ENCODE measurements at places on chromosomes 6 and 20.

DNA sequence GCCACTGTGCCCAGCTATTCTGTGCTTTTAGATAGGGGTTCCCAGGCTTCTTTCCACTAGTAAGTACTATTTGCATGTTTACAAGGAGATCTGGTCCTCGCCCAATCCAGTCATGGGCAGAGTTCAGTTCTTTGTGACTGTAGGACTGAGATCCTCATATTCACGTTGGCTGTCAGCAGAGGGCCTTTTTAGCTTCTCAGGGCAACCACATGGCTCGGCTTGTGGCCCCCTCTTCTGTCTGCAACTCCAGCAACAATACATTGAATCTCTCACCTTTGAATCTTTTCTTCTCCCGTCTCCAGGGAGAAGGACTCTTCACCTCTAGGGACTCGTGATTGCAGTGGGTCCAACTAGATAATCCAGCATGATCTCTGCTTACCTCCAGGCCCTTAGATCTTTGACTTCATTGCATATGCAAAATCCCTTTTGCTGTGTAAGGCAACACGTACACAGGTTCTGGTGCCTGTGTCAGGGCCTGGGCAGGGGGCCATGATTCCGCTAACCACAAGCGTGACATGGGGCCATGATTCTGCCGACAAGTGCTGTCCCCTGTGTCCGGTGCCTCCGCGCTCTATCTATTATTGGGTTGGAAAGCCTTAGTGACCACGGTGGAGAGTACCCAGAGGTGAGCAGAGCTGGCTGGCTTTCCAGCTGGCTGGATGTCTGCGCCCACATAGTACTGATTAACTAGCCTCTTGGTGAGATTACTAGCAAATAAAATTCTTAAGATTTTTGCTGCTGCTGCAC, 5.1 kb downstream of the CCR6 start:
- no peak for DNase-seq

- peak; percentile 62 for DNase-seq
These were observed 1.4 kb downstream of the CLIC1 start for GRCh38 chr6:31734821-31735406.

GRCh38 chr20:16385462-16385861, 187.8 kb downstream of the KIF16B start:
- no peak for DNase-seq

GRCh38 chr6:155197932-155198331, 65.9 kb upstream of the CLDN20 start:
- no peak for DNase-seq

DNA sequence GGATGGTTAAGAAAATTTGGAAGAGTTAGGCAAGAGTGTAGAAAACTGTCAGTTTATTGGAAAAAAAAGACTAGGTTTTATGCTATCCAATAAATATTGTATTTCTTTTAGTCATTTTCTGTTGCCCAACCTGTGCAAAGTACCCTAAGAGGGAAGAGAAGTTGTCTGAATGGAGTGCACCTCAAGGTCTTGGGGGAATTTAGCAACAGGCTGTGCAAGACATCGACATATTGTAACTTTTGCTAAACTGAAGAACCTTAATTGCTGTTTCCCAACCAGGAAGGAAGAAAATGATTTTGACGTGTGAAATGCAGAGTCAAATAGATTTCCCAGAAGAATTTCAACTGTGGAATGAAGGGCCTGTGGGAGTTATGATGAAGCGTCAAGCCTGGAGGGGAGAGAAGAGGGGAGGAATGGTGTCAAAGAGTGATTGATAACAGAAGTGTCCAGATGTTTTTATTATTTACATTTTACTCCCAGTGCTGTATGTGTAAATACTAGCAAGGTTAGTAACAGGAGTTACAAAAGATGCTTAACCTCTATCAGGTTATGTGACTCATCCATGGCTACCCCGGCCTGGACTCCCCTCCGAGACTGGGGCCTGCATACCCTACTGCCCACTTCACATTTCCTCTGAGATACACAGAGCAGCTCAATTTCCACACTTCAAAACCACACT, 246.8 kb downstream of the MYLK4 start:
- no peak for DNase-seq

DNA sequence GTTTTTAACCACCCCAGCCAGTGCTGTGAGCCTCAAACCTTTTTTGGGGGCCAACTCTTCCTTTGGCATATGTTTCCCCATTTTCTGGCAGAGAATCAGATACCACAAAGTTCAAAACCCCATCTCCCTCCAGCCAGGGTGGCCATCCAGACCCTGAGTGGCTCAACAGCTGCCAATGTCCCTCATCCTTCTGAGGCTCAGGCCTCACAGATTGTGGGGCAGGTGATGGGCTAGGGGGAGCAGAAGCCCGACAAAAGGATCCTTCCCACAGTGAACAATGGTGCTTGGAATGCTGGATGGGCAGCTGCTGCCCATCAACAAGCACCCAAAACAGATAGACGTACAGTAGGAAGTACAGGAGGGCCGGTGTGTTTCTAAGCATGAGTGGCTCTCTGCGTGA, 42.6 kb upstream of the IL17A start:
- no peak for DNase-seq

DNA sequence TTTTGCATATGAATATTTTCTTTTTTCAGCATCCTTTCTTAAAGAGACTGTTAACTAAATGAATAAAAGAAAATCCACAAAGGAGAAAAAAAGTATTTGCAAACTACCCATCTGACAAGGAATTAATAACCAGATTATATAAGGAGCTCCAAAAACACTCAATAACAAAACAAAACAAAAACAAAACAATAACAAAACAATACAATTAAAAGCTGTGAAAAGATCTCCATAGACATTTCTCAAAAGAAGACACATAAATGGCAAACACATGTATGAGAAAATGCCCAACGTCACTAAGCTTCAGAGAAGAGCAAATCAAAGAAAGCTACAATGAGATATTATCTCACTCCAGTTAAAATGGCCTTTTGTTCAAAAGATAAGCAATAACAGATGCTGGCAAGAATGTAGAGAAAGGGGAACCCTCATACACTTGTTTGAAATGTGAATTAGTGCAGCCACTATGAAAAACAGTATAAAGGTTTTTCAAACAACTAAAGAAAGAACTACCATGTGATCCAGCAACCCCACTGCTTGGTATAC, 1310.0 kb upstream of the EYS start:
- DNase-seq = no peak

GRCh38 chr6:32700391-32701040, 34.1 kb upstream of the HLA-DQB1 start:
- peak; percentile 33 for DNase-seq

DNA sequence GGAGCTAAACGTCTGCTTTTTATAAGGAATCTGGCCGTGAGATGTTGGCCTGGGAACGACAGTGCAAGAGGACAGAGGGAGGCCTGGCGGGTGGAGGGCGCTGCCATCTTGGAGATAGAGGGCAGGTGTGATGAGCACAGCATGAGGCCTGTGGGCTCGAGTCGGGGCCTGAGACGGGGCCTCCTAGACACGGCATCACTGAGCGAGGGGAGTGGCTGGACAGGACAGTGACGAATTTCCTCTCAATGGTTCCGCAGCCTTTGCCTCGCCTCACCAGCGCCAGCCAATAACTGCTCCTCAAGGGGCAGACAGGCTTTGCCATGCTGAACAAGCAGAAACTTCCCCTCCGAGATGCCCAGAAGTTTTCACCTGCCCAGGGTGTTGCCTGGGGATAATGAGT, 376.7 kb downstream of the THBS2 start:
- DNase-seq = no peak

DNA sequence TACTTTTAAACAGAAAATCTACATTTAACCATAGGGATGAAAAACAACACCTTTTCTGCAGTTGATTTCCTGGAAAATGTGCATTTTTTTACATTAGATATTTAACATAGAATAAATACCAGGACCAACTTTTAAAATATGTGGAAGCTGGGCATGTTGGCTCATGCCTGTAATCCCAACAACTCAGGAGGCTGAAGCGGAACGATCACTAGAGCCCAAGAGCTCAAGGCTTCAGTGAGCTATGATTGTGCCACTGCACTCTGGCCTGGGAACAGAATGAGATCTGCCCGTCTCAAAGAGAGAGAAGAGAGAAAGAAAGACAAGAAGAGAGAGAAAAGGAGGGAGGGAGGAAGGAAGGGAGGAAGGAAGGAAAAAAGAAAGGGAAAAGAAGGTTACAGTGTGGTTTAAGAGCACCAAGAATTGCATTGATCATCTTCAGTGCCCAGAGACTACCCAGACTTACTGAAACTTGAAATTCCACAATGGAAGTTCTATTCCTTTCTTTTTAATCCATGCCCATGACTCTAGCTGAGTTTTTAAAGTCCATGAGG, 189.4 kb upstream of the ARID1B start:
- DNase-seq = no peak

GRCh38 chr20:52959125-52959524, 13.0 kb upstream of the TSHZ2 start:
- DNase-seq = no peak

DNA sequence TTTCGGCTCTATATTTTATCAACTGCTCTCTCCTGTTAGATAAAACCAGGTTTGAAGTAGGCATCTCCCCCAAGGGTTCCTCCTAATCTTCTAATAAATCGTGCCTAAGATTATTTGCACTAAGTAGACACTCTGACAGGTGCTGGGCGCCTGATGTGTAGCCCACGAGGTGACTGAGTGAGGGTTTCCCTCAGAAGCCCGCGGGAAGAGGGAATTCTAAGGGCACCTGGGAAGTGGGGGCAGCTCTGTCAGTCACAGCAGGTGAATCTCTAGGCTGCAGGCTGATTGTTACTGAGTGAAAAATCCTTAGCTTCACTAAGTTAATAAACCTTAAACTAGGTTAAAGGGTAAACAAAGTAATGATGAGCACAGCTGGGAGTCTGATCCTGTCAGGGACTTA, 68.2 kb downstream of the PXDC1 start:
- no peak for DNase-seq

DNA sequence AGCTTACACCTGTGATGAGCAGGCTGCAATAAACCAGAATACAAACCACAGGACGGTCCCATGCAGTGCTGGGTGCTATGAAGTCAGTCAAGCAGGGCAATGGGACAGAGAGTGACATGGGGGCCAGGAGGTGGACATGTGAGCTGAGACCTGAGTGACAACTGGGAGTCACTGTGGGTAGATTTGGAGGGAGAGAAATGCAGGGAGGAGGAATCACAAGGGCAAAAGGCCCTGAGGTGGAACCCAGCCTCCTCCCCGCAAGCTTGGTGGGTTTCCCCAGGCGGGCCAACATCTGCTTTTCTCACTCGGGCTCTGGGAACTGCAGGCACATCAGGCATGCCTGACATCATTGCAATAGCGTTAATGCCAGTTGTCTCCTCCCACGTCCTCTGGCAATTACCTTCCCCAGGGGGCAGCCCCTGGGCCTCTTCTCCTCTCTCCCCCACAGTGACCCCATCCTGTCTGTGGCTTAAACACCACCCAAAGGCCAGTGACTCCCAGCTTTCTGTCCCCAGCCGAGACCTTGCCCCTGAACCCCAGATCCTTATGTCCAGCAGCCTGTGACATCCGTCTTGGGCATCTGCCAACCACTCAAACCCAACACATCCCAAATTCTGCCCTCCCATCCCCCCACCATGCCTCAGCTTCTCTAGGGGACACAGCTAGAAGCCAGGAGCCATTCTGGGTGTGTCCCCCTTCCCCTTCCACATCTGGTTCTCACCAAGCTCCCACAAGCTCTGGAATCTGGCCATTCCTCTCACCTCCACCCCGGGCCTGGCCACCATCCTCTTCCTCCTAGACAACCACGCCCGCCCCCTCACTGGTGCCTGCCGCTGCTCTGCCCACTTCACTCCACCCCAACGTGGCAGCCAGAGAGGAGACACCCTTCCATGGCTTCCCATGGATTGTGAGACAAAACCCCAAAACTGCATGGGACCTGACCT, 28.2 kb downstream of the PDRG1 start:
- no peak for DNase-seq

DNA sequence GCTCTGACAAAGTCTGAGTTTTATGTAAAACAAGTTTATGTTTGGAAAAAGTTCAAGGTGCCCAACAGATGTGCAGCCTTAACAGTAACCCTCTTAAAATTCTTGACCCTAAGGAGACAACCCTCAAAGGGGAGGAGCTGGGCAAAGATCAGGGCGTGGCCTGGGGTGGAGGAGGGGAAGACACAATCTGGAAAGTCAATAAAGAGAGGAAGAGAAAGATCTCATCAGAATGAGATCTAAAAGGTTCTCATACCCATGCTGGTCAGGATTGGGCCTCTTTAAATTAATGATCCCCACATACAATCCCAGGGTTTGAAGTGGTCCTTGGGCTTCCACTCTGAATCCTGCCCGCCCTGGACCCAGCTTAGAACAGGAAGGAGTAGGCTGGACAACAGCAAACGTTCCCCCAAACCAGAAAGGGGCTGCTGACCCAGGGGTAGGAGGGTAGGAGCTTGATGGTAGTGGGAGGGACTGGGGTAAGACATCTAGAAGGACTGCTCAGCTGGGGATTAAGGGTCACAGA, 33.0 kb downstream of the FOXP4 start:
- DNase-seq = no peak

GRCh38 chr20:13878566-13878965, 93.7 kb downstream of the NDUFAF5 start:
- DNase-seq = no peak

DNA sequence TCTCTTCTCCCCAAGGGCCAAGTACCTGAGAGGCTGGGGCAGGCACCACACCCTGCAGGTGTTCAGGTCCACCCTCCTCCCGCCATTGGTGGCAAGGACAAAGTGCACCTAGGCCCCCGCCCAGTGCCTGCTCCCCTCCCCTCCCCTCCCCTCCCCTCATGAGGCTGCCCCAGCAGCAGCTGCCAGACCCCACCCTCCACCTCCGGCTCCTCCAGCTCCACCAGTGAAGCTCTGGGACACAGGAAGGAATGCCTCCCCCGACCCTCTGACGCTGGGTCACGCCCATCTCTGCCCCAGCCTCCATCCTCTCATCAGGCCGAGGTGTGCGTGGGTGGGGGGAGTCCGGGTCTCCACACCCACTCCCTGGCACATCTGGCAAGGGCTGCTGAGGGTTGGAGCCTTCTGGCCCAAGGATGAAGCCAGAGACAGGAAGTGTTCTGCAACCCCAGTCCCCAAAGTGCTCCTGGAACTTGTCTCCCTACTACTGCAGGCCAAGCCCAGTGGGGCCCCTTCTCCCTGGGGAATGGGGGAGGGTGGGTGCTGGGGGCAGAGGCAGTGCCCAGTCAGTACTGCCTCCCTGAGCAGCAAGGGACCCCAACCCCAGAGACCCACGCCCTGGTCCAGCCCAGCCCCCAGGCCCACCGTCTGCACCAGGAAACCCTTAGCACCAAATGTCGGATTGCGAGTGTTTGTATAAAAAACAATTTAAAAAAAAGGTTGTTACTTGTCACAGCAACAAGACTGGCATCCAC, 1.6 kb upstream of the UCKL1 start:
- no peak for DNase-seq

DNA sequence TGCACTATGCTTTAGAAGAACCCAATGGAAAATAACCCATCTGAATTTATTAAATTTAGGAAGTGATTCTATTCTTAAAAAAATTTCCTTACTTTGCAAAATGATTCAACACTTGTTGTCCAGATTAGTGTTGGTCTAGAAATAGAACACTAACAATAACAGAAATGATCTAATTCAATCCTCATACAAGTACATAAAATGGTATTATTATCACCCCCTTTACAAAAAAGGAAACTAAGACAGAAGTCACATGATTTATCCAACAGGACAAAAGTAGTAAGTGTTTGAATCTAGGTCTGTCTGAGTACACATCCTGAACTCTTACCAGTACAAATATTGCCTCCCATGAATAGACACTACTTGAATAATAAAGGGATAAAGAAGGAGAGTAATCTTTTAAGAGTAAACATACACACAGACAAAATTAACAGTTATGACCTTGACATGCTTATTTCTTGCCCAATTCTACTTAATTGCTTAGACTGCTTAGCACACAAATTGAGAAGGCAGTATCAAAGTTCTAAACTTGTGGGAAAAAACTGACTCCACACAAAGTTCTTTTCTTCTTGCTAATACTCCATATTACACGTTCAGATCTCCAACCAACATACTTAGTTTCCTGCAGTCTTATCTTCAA, 195.4 kb upstream of the RUNX2 start:
- no peak for DNase-seq
